ENCODE measurements at places on chromosomes 1 and 21.

DNA sequence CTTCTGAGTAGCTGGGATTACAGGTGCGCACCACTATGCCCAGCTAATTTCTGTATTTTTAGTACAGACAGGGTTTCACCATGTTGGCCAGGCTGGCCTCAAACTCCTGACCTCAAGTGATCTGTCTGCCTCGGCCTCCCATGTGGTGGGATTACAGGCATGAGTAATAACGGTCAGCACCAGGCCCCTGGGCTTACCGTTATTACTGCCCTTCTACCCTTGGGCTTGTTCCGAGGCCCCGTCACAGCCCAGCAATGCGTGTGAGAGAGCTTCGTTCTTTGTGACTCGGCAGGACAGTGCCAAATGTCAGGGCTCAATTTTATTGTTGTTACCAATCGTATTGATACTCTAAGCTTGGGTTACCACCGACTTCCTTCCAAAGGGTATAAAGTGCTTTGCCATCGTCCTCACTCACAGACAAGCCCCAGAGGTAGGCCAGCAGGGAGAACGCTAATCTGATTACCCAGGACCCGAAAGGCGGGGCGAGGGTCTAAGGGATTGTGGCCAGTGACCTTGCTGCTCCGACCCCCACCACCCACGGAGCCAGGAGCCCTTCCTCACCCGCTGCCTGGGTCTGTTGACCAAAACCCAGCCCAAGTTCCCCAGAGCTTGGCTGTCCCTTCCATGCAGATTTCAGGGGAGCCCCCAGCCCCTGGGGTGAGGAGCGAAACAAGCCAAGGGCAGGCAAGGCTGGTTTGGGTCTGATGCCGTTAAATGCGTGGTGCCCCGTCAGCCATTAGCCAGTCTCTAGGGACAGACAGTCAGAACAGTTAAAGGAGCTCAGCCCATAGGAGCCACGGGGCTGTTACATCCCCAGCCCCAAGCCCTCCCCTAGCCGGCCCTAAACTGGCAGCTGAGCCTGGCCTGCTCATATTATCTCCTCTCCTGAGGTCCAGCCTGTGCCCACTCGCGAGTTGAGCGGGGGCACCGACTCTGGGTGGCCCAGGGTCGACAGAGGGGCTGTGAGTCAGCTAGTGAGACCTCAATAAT, 54.9 kb upstream of the CASZ1 start:
- no peak for DNase-seq

- DNase-seq, result peak; percentile 51
Observed at GRCh38 chr1:37795340-37796125, 1.9 kb downstream of the MANEAL start.

DNA sequence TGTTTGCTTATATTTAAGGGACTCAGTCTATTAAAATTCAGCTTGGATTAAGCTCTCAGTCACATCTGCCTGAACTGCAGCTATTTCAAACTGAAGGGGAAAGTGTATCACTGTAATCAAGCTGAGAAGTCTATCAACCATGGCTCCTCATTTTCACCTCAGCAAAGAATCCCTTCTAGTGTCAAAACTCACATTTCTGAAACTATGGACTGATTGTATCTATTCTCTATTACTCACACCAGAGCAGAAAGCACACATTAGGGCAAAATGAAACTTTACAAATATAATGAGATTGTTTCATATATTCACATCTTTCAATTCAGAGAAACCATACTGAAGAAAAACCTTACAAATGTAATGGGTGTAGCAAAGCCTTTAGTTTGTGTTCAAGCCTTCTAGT, 14.6 kb upstream of the C1orf146 start:
- DNase-seq, result no peak

DNA sequence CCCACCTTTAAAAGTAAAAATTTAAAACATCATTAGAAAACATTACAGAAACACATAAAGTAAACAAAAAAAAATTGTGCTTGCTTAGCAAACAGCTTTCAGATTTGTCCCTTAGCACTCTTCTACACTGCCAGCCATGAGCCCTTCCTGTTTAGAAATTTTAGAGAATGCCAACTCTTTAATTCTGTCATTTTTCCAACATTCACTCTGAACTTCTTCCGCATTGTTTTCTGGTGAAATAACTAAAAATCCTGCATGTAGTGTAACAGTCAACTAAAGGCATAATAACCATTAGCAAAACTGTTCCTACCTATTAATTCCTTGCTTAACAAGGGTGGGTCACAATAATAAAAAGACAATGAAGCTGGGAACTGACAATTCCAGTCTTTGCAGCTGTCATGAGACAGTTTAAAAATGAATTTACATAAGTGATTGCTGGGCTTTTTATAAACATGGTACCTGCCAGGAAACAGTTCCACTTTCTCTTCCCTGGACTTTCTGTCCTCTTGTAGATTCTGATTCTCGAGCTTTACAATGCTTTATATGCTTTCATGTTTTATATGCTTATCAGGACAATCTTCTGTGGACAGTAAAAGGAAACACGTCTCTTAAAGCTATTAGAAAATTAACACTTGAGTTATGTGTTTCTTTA, 19.0 kb downstream of the GNG12 start:
- DNase-seq, result no peak

DNA sequence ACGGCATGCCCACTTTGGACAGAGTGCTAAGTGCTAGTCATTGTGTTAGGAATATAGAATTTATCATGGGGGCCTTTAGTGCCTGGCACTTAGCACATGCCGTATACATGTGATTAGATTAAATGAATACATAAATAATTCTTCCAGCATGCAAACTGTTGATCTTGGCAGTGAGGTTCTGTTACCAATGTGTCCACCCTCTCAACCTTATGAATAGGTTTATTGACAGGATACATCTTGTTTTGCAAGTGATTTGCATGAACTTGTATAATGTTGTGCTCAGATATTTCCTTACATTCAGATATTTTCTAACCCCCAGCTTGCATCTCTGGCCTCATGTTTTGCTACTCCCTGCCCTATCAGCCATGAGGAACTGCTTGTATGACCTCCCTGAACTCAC, 60.3 kb upstream of the ZNF648 start:
- DNase-seq, result no peak

DNA sequence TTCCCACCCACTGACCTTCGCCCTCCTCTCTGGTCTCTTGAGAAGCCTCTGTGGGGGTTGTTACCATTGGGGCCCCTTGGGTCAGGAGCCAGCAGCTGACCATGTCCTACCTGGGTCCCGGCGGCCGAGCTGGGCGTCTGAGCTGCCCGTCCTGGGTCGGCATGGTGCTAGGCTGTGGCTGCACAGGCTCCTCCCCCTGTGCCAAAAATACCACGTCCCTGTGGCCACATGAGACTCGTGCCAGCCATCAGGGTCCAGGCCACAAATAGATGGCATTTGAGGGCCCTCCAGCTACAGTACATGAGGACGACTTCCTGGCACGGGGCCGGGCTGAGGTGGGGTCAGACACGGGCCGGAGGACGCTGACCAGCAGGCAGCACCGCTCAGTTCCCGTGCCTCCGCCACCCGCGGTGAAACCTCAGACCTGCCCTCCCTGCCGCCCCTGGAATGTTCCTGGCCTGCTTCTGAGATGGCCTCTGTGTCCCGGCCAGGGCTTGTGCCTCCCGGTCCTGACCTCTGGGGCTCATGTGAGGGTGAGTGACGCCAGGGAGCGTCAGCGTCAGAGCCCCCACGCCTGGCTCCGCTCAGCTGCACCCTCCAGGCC, at the start of gene PERM1:
PERM1 (minus strand) TSS at position 139 of the 604 bp plus-strand sequence. CDS start 1,064 bp downstream, outside the sequence.
- DNase-seq, result no peak
